ENCODE measurements at places on chromosomes 2 and 18.

GRCh38 chr2:28343971-28344715 lies 48.5 kb upstream of the FOSL2 start:
- no peak for DNase-seq

GRCh38 chr2:200264631-200265030 lies 41.9 kb upstream of the SPATS2L start:
- no peak for DNase-seq

DNA sequence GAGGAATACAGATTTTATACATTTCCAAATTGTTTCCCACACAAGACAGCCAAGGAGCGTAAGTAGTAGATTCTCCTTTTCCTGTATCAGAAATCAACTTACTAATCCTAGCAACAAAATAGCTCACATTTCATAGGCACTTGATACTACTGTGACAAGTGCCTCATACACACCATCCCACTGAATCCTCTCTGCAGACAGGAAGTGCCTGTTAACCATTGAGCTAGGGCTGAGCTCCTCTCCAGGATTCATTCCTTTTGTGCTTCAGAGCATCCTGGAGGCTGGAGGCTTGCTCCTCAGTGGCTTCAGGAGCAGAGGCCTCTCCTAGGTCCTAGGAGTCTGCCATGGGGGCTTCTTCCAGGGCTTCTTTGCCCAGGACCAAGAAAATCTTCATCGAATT lies 20.8 kb upstream of the ZNF396 start:
- peak; percentile 14 for DNase-seq

- DNase-seq: no peak
These were observed 55.1 kb upstream of the IMP4 start for GRCh38 chr2:130287656-130288026.

GRCh38 chr2:47002031-47002430 lies 86.4 kb upstream of the MCFD2 start:
- no peak for DNase-seq

- peak; percentile 3 for DNase-seq
These were observed at the start of gene LRRTM1 for GRCh38 chr2:80303909-80304837. LRRTM1 (minus strand) TSS chr2:80304752; CDS start chr2:80303819, 933 bp downstream.

- DNase-seq: no peak
These were observed 432.8 kb downstream of the METTL4 start for GRCh38 chr18:2138552-2138951.

GRCh38 chr2:73050121-73050545 lies 21.4 kb downstream of the SFXN5 start:
- DNase-seq: no peak

GRCh38 chr2:156982615-156983014 lies 274.9 kb upstream of the GALNT5 start:
- no peak for DNase-seq

DNA sequence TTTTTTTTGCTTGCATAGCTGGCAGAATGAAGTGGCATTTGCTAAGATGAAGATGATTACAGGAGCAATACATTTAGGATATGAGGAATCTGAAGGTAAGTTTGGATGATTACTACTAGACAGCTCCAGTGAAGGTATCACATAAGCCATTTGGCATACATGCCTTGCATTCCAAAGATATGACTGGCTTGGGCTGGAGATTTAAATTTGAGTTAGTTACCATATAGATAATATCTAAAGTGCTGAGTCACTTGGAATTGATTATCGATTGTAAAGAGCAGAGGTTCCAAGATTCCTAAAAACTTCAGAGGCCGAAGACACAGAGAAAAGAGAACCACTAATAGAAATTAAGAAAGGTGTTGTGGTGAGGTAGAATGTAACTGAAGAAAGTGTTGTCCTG lies 1026.4 kb downstream of the DSC3 start:
- DNase-seq: no peak

DNA sequence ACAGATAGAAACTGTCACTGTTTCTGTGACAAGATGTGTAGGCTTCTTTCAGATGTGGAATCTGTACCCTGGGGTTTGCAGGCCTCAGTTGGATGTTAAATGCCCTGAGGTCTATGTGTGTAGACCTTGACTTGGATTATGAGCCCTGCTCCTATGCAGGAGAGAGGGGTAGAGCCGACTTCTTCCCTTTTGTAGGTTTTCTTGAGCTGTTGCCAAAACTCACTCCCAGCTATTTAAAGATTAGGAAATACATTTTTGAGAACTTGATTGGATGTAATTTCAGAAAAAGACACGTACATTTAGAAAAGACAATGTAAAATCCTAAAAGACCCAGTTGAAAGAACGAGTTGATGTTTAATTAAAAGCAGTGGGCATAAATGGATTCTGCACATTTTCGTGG lies 374.8 kb downstream of the SLC4A3 start:
- no peak for DNase-seq

DNA sequence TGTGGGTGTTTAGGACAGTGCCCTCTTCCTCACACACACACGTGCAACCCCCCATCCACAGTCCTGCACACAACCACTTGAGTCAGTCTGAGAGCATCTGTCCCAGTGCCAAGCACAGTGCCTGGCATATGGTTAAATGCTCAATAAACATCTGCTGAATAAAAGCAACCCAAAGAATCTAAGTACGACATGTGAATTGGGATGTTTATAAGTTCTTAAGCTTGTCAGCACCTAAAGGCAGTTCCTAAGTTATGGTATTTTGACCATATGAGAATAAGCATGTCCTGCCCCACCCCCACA lies 37.8 kb downstream of the CAPN13 start:
- DNase-seq: no peak

- DNase-seq: peak; percentile 51
These were observed 458.6 kb downstream of the FBXO15 start for GRCh38 chr18:73688851-73689711.

DNA sequence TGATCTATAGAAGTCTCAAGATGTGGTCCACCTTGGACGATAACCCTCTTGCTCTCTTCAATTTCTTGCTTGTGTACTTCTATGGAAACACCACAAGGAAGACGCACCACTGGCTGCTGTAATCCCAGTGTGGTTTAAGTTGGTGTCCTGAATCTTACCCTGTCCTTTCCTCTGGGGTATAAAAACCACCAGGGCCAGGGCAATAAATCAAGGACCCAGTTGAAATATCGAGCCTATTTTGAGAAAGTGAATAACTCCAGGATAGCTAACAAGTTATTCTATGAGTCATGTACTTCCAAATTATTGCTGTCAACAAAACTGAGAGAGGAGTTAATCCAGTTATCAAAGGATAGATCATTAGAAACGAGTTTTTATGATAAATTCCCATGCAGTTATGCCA lies 137.0 kb downstream of the RND3 start:
- no peak for DNase-seq

GRCh38 chr2:85448461-85449213 lies 30.1 kb downstream of the SH2D6 start:
- no peak for DNase-seq

GRCh38 chr2:53739032-53739431 lies 28.6 kb upstream of the CHAC2 start:
- no peak for DNase-seq

GRCh38 chr18:55001394-55002024 lies 42.2 kb upstream of the CCDC68 start:
- no peak for DNase-seq

DNA sequence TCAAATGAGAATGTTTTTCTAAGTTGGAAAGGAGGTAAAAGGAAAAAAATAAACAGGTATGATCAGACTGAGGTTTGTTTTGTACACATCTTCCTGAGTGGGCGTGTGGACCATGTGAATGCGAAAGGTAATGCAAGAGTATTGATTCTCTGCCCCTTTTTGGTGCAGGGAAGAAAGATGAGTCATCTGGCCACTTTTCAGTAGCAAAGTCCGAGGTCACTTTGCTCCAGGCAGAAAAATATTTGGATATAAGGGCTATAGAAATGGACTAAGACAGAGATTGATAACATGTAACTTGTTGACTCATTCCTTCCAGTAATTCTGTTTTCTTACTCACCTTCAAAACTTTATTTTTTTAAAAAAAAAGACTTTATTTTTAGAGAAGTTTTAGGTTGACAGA lies 130.5 kb downstream of the DSEL start:
- no peak for DNase-seq

DNA sequence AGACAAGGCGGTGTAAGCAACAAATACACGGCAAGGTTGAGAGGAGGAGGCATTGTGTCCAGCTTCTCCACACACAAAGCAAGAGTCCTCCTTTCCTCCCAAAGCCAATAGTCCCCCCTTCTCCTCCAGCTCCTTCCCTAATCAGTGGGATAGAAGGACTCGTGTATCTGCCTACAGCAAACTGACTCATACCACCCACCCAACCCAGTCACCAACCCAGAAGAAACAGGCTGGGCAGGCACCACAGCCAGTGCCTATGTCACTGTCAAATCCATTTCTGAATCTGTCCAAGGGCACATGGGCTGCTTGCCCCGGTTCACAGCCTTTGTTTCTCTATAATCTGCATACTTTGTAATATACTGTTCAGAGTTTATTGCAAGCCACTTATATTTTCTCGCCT lies 19.2 kb upstream of the NMS start:
- DNase-seq: no peak

- DNase-seq: no peak
These were observed 41.1 kb downstream of the SOWAHC start for GRCh38 chr2:109655287-109655686.

DNA sequence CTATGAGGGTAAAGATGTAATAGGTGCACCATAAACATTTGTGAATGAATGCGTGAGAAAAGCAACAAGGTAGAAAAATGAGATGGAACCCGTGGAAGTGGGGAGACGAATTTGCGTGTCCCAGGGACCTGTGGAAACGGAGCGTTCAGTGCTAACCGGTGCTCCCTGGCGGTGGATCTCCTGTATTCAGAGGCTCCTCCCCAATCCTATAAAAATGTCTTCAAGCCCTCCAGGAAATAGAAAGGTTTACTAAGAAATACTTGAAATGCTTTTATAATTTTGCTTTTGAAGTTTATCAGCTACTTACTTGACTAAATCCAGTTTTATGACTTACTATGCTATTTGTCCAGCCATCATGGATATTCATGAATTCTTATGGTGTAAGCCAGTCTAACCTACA lies 62.8 kb upstream of the RBM44 start:
- DNase-seq: peak; percentile 12

DNA sequence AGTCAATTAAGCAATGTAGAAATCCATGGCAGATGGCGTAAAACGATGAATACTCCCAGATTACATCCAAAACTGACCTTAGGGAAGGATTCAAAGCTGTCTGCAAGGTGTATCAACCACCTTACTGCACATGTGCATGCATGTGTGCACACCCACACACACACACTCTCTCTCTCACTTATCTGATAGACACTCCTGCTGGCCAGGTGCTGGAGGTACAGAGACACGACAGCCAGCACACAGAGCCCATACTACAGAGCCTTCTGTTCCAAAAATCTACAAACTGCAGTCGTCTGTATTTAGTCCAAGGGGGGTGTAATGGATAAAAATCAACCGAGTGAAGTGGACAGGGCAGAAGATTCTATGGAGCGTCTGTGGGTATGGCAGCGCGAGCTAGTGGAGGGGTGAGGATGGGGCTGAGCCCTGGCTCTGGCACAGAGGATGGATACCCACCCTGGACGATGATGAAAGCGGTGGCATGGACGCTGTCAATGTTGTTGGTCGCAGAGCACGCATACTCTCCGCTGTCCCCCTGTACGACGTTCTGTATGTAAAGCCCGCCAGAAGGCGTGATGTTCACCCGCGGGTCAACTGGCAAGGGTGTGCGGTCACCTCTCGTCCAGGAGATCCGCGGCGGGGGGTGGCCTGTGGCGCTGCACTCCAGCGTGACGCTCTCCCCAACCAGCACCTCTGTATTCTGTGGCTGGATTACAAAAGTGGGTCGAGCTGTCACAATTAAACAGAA lies 78.4 kb downstream of the PXDN start:
- DNase-seq: no peak

- no peak for DNase-seq
These were observed 3.6 kb upstream of the GPC1 start for GRCh38 chr2:240431661-240432424.

DNA sequence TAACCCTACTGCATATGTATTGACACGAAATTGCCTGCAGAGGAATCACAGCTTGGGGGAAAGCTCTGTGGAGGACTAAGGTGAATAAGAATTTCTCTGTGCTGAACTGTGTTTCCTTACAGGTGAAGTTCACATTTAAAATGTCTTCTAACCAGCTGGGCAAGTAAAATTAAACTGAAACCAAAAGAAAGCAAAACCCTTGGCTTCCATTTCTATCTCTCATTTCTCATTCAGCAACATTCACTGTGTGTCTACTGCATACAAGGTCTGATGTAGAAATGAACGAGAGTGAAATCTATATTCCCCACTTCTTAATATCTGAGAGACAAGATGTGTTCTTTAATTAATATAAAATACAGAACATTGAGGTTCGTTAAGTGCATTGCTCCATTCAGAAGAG lies 397.3 kb downstream of the SOX11 start:
- DNase-seq: no peak

DNA sequence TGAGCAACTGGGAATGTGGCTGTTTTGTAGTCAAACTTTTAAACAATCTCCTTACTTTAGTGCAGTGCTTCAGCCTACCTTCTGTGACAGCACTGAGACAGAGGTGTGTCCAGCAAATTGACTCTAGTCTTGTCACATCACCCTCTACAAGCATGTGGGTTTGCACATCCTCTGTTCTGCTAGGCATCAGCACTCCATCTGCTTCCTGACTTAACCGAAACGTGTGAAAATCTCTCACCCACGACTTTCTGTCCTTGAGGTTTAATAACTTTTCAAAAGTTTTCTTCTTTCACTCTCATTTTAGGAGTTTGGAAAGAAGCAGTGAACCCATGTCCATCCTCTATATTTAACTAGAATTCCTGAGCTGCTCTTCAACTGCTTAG lies 42.6 kb downstream of the TTR start:
- DNase-seq: no peak

DNA sequence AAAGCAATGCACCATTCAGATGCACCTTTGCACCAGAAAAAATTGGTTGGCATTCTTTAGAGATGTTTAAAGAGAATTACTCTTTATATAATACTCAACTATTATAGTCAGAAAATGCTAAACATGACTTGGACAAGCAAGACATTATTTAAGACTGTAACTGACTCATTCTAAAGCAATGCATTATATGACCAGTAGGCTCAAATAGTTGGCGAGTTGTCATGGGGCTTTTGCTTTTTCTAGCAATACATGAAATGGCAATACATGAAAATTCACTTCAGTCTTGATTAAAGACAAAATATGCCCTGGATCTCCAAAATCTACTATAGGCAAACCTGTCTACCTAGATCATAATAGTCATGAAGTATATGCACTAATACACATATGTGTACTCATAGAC lies 216.9 kb upstream of the VWC2L start:
- no peak for DNase-seq

- no peak for DNase-seq
These were observed 175.1 kb downstream of the PTPRM start for GRCh38 chr18:7742224-7742623.

- no peak for DNase-seq
These were observed 58.0 kb upstream of the FANCL start for GRCh38 chr2:58299123-58299522.

GRCh38 chr2:105768176-105768575 lies 23.5 kb downstream of the NCK2 start:
- no peak for DNase-seq

DNA sequence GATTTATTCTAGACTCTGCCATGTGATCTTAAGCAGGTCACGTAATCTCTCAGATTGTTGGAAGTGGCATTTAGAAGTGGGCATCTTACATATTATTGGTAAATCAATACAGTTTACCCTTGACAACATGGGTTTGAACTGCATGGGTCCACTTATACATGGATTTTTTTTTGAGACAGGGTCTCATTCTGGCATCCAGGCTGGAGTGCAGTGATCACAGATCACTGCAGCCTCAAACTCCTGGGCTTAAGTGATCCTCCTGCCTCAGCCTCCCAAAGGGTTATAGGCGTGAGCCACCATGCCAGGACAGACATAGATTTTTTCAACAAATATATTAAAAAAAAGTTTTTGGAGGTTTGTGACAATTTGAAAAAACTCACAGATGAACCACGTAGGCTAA lies 144.7 kb downstream of the OTX1 start:
- DNase-seq: no peak
